ENCODE measurements at places on chromosomes 12 and 14.

DNA sequence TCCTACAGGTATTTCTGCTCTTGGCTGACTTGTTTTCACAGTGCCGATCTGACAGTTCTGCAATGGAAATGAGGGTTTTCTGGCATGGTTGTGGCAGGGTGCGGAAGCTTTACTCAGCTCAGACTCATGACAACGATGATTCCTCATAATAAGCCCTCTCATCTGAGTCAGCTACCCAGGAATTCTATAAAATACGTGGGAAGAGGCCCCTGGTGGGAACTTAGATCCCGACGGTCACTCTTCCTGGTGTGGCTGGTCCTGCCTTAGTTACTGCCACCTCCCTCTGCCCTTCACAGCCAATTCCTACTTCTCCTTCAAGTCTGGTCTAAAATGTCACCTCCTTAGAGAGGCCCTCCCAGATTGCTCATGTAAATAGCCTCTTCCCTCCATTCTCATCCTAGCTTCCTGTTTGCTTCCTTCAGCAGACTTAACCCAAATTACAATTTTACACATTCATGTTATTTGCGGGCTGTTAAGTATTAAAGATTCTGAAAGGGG lies 104.2 kb upstream of the MAP1LC3B2 start:
- no peak for DNase-seq

DNA sequence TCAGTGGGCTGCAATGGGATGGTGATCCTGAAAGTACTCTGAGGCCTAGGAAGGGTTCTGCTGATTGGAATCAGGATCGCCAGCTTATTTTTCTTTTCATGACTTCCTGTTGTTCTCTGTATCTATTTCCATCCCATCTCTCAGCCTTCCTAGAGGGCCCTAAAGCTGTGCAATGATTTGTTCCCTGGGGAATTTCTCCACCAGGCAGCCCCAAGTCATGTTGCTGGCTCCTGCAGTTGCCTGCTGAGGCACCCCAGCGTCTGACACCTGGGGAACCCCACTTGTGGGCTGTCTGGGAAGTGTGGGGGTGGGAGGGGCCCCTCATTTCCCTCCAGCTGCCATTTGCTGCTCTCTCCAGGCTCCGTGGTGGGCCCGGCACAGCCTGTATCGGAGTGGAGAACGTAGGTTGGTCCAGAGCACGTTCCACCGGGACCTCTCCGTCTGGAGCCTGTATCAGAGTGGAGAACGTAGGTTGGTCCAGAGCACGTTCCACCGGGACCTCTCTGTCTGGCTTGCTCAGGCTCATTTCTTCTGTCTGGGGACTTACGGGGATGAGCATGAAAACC lies 138.3 kb downstream of the TSPAN9 start:
- DNase-seq: no peak

GRCh38 chr12:109010259-109010658 lies 10.6 kb downstream of the SVOP start:
- no peak for DNase-seq

DNA sequence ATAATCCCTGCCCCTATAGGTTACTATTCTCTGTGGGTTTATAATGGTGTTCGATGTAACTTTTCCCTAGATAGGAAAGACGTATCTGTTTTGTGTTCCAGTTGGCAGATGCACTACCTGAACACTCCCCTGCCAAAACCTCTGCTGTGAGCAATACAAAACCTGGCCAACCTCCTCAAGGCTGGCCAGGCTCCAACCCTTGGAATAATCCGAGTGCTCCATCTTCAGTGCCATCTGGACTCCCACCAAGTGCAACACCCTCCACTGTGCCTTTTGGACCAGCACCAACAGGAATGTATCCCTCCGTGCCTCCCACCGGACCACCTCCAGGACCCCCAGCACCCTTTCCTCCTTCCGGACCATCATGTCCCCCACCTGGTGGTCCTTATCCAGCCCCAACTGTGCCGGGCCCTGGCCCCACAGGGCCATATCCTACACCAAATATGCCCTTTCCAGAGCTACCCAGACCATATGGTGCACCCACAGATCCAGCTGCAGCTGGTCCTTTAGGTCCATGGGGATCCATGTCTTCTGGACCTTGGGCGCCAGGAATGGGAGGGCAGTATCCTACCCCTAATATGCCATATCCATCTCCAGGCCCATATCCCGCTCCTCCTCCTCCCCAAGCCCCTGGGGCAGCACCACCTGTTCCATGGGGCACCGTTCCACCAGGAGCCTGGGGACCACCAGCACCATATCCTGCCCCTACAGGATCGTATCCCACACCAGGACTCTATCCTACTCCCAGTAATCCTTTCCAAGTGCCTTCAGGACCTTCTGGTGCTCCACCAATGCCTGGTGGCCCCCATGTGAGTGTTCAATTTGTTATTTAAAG lies 11.3 kb downstream of the MAPK1IP1L start:
- no peak for DNase-seq

- no peak for DNase-seq
These were observed 83.0 kb downstream of the LRRC9 start for GRCh38 chr14:60002819-60003492.

- no peak for DNase-seq
These were observed 17.5 kb upstream of the BEGAIN start for GRCh38 chr14:100604709-100605108.

DNA sequence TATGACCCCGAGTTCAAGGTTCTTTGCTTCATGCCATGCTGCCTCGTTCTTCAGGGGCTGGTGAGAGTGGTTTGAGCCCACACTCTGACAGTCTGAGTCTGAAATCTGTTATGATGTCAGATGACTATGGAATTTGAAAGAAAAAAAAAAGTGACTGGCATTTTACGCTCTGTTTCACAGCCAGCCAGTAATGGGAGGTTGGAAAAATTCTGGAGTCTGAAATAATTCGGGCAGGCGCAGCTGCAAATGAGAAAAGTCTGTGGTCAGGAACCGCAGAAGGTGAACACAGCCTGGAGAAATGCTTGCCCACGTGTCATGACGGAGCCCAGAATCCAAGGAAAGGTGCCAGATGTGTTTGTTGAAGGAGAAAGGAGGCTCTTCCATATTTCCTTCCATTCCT lies 269.8 kb upstream of the PWP1 start:
- no peak for DNase-seq

DNA sequence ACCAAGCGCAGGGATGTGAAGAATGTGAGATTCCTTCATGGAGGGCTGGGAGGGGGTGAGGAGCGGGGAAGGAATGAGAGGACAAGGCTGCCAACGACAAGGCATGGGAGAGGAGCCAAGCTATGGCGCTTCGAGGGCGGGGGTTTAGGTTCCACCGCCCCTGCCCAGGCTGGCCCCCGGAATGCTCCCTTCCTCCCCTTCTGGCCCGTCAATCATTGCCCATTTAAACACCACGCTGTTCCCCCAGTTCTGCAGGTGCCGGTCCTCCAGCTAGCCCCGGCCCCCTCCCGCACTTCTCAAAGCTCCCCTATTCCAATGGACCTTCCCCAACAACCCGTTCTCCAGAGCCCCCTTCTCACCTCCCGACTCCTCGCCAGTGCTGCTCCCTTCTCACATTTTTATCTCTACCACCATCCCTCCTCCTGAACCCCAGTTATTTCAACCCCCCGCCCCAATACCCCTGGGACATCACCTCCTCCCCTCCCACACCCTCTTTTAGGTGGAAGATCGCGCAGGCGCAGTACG lies 428 bp downstream of the RNF41 start:
- peak; percentile 20 for DNase-seq

DNA sequence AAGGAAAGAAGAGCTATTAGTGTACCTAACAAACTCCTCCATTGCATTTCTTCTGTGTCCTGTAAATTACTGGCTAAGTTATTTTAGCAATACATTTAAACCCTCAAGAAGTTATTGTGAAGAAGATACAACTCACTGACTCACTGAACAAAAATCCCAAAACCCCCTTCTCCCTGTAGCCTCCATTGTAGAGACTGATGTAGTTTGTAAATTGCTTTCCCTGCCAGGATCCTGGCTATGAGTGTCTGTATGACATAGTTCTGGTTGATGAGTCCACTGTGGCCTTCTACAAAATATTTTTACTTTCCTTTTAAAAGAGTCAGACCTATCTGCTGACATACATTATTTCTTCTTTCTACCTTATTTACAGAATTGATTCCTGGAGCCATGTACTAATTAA lies 155.6 kb downstream of the SLC6A15 start:
- no peak for DNase-seq

- DNase-seq: no peak
These were observed 127.4 kb downstream of the CACNA1C start for GRCh38 chr12:2179953-2180736.

DNA sequence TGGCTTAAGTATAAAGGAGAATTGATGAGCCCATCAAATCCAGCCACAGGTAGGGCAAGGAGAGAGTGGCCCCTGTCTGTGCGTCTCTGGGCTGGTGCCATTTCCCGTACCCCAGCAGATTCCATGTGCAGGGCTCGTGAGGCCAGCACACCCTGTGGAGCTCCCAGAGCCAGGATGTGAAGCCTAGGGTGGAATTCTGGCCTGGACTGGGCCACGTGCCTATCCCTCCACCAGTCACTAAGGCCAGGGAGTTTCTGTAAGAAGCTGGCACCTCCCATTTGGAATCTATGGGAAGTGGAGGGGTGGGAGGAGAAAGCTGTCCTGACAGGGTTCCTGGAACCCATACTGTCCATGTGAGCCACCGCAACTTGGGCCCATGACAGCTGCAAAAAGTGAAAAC lies 148.5 kb downstream of the FOXN3 start:
- DNase-seq: no peak

DNA sequence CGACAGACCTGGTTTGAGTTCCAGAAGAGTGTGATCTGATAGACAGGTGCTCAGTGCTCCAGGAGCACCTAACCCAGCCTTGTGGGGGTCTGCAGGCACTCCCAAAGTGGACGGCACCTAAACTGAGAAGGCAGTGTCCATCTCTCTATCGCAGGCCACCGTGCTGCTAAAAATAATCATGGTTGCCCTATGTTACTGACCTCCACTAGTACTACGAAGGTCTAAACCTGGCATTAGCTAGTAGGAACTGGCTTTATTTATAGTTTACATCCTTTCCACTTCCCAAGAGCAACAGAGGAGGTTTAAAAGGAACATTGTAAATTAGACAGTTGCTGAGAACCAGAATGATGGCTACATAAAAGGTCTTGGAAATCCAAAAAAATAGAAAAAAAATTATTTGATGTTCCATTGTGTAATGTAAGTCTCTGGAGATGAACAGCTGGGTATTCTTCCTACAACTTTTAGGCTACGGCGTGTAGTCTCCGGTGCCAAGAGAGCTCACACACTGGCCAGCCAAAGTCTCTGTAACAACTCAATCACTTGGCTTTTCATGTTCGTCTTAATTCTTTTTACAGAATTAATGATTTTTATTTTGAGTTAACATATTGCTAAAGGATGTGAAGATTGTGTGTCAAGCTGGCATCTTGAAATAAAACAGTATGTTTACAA lies 27.3 kb downstream of the PPFIBP1 start:
- no peak for DNase-seq

DNA sequence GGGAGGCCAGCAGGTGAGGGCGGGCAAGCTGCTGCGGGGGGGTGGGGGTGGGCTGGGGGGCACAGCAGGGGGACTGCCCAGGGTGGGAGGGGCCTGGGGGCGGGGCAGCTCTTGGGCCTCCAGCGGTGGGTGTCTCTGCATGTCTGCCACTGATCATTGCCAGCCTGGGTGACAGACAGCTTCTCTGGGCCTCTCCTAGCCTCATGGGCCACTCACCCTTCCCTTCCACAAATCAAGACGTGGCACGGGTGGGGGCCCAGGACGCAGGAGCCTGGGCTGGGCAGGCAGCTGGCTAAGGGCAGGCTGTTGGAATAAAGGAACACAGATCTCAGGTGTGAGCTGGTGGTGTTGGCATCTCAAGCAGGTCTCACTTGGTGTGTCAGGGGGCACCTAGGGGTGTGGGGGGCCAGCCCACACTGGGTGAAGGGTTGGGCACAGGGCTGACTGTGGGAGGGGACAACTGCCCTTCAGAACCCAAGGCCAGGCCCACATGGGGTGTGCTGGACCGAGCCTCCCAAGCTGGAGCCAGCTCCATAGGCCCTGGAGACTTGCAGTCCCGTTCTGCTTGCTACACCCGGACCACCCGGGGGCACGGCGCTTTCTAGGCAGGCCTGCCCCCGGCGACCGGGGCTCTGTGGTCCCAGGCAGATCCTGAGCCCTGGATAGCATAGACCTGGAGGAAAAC lies 3.0 kb downstream of the TEDC1 start:
- DNase-seq: no peak

GRCh38 chr12:85985996-85986395 lies 111.9 kb downstream of the NTS start:
- no peak for DNase-seq

- DNase-seq: no peak
These were observed 64.4 kb downstream of the RNF34 start for GRCh38 chr12:121464331-121464730.

- DNase-seq: peak; percentile 70
These were observed 88.5 kb downstream of the GCH1 start for GRCh38 chr14:54814076-54814475.

DNA sequence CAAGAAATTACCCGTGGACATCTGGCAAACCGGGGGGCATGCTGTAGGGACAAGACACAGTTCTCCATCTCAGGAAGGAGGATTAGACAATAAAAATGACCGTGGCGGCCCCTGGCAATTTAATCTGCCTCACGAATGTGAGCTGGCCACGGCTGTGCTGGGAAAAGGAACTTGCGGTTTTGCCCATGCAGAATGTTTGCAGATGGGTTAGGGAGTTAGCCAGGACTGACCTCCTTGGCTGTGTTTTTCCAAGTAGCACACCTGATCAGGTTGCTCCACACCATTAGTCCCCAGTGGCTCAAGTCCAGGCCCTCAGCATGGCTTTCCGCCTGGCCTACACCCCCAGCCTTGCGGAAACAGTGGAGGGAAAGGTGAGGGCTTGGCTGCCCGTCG lies 20.8 kb downstream of the TPCN1 start:
- DNase-seq: no peak

DNA sequence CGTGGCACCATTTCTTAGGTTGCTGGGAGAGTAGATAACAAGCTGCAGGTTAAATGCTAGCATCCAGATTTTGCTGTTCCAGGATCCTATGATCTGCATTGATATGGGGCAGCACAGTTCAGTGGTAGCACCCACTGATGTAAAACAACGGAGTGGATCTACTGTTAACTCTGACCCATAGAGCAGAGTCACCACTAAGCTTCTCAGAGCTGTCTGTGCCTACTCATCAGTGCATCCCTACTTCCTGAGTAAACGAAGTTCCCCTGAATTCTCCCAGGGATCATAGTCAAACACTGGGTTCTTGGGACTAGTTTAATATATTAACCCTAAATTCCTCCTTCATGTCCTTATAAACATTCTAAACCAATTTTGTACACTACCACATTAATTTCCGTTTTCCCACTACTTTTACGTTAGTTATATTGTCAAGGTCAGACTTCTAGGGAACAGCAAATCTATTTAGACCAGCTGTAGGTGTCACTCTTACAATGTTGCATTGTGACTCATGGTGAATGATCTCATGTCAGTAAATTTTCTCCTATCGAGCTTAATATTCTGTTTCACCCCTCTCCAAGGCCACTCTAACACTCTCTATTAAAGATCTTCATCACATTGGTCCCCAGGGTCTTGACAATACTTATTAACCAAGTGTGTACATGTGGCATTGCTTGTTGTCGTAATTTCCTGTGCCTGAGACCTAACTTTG lies 10.3 kb downstream of the RERGL start:
- no peak for DNase-seq
